ENCODE measurements at places on chromosomes 12 and 14. TPM values are rescaled to one million over a fixed set of nuclear protein-coding genes. Genes with fewer than 3 reads are reported as not detected.
A peak's percentile ranks its signal among the peaks of the same experiment; 100 is the strongest.

- DNase-seq = no peak
- no peaks in the 10 kb centered on the region for H3K36me3 ChIP-seq
- H3K4me3 ChIP-seq = no peak overlapping the region
- peaks cover 10% of the 10 kb centered on the region for H3K27me3 ChIP-seq
- no peak overlapping the region for H3K27ac ChIP-seq
Observed at GRCh38 chr12:33988197-33988805, 34.0 kb upstream of the ALG10 start.

GRCh38 chr12:113240395-113240794 lies 19.1 kb downstream of the TPCN1 start:
- H3K27me3 ChIP-seq = no peaks in the 10 kb centered on the region
- H3K27ac ChIP-seq = no peak overlapping the region
- H3K36me3 ChIP-seq = peaks cover 13% of the 10 kb centered on the region
- H3K4me1 ChIP-seq = peaks cover 11% of the 10 kb centered on the region
- H3K4me3 ChIP-seq = no peak overlapping the region

GRCh38 chr14:58844544-58844943 lies 206.8 kb downstream of the DACT1 start:
- H3K4me3 ChIP-seq = no peak overlapping the region
- H3K27me3 ChIP-seq = no peaks in the 10 kb centered on the region
- no peaks in the 10 kb centered on the region for H3K4me1 ChIP-seq
- DNase-seq = no peak
- no peaks in the 10 kb centered on the region for H3K36me3 ChIP-seq

- peak within 1 kb of the TSS; percentile 27 for H3K27ac ChIP-seq
- peaks cover 74% of the 10 kb centered on the region for H3K27me3 ChIP-seq
- H3K36me3 ChIP-seq = peaks cover 8% of the 10 kb centered on the region
- H3K4me3 ChIP-seq = peak within 1 kb of the TSS; percentile 85
- peaks cover 19% of the 10 kb centered on the region for H3K4me1 ChIP-seq
- peak; percentile 55 for DNase-seq
Observed at GRCh38 chr14:70188659-70189455, at the start of gene SLC8A3. SLC8A3 (minus strand) TSS chr14:70188951; CDS start chr14:70168422, 20,529 bp downstream.

- H3K4me3 ChIP-seq = no peak overlapping the region
- H3K36me3 ChIP-seq = no peaks in the 10 kb centered on the region
- H3K27ac ChIP-seq = no peak overlapping the region
- DNase-seq = no peak
Observed at GRCh38 chr12:125245581-125246557, 180.6 kb downstream of the AACS start.

GRCh38 chr12:95611676-95612309 lies 60.5 kb upstream of the USP44 start:
- no peak overlapping the region for H3K27ac ChIP-seq
- H3K27me3 ChIP-seq = no peaks in the 10 kb centered on the region
- no peaks in the 10 kb centered on the region for H3K36me3 ChIP-seq
- no peak for DNase-seq
- H3K4me3 ChIP-seq = no peak overlapping the region

DNA sequence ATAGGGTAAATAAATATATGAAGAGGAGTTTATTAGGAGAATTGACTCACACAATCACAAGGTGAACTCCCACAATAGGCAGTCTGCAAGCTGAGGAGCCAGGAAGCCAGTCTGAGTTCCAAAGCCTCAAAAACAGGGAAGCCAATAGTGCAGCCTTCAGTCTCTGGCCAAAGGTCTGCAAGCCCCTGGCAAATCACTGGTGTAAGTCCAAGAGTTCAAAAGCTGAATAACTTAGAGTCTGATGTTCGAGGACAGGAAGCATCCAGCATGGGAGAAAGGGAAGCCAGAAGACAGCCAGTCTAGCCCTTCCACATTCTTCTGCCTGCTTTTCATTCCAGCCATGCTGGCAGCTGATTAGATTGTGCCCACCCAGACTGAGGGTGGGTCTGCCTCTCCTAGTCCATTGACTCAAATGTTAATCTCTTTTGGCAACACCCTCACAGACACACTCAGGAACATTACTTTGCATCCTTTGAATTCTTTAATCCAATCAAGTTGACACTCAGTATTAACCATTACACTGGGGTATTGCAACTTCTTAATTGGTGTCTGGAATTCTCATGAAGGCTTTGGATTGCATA lies 736.5 kb upstream of the LMO3 start:
- H3K4me1 ChIP-seq = no peaks in the 10 kb centered on the region
- no peak overlapping the region for H3K27ac ChIP-seq
- H3K4me3 ChIP-seq = no peak overlapping the region
- no peaks in the 10 kb centered on the region for H3K36me3 ChIP-seq
- no peak for DNase-seq

Gene DPPA3
- not detected for total RNA-seq

Gene FKBP3
- 75.6 TPM for total RNA-seq

Gene RNF41
- 26.4 TPM for total RNA-seq

Gene HOXC4
- total RNA-seq = 0.56 TPM

Data from activated naive CD8-positive, alpha-beta T cell treated with anti-CD3 and anti-CD28 coated beads for 36 hours (primary cell).